ENCODE measurements at places on chromosomes 5 and 9.

DNA sequence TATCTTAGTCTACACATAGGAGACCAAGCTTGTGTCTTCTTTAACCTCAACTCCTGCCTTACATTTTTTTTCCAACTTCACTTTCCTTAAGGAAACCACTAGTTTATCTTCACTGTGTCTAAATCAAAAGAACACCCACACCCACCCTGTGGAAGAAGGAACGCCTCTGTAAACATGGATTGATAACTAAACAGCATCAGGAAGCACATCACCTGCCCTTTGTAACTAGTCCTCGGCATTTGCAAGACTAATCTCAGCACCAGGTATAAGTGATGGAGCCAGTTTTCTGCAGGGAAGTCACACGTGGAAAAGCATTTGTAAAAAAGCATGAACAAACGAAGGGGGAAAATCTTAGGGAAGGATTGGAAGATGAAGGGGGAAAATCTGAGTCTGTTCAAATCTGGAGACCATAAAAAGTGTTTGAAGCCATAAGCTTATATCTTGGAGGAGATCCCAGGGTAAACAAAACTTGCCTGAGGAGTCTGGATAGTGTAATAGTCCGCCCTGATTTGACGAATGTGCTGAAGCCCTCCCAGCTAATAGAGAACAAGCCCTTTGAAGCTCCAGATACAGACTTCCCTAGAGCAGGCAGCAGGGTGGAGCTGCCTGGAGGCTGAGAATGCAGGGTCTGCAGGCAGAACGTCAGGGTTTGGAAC lies 117.3 kb upstream of the LHFPL2 start:
- DNase-seq, result no peak

GRCh38 chr9:38036359-38037084 lies 32.5 kb downstream of the SHB start:
- DNase-seq, result no peak

DNA sequence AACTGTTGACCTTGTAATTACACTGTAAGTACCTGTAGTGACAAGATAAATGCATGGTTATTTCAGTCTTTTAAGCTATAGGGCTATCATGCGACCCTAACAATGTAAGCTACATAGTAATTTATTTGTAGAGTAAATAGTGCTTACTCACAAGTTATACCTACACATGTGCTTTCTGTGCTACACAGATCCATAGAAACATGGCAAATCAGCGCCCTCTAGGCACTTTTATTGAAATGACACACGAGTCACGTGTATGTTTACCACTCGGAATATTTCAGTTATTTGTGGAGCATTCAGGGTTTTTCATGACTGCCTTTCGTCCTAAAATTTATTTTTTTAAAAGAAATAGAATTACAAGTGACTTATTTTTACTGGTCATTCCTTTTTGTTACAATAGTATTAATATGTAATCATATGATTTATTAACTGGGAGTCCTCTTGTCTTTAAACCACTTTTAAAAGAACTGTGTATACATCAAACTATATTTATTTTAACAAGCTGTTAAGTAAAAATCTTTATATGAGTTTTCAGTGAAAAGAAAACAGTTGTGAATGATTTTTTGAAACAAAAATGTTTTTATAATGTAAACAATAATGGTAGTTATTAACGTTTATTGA lies 1242.3 kb upstream of the WWC1 start:
- peak; percentile 12 for DNase-seq

DNA sequence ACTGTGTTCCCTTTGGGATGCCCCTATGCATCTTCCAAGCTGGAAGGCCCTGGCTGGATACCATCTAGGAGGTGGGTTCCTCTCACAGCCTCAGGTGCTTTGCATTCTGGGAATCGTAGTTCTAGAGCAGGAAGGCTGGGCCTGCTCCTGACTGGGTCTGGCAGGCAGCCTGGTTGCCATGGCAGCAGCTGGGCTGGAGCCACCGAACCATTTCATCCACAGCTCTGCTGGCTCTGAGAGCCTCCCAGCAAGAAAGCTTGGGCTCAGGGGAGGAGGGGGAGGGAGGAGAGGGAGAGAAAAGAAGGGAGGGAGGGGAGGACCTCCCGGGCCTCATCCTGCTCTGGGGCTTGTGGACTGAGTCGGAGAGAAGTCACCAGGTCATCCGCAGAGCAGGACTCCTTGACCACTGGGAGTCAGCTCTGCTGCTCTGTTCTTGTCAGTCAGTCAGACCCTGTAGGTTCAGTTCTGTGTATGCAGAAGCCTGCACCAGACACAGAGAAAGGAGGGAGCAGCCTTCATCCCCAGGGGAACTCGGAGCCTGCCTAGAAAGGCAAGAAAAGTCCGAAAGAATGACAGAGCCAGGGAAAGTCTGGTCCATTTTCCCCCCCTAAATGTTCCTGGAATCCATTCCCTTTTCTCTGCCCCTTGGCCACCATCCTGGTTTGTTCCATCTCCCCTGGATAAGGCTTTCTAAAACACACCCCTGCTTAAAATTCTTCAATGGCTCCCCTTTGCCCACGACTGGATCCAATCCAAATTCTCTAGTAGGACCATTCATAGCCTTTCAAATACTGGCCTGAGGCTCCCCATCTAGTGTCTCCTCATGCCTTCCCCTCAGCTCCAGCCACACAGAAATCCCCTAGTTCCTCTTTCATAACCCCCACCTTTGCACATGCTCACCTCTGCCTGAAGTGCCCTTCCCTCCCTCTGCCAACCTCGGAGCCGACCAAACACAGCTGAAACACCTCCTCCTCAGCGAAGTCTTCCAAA lies 65.4 kb upstream of the ARAP3 start:
- peak; percentile 82 for DNase-seq

DNA sequence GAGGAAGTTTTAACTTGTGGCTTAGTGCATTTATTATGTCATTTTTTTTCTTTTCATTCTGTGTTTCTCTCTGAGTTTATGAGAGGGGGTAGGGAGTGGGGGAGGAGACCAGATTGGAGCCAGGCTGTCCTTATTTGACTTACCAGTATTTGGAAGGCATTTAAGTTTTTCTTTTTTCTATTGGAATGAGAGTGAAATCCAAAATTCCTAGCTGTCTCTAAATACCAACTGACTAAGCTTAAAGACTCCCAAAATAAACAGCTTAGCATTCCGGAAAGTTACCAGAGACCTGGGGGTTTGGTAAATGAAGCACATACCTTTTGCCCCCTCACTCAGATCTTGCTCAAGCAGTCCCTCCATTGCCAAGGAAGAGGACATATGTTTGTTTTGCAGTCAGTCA lies 581.9 kb upstream of the BRINP1 start:
- DNase-seq, result no peak

GRCh38 chr9:99896119-99896518 lies 10.3 kb upstream of the STX17 start:
- no peak for DNase-seq

DNA sequence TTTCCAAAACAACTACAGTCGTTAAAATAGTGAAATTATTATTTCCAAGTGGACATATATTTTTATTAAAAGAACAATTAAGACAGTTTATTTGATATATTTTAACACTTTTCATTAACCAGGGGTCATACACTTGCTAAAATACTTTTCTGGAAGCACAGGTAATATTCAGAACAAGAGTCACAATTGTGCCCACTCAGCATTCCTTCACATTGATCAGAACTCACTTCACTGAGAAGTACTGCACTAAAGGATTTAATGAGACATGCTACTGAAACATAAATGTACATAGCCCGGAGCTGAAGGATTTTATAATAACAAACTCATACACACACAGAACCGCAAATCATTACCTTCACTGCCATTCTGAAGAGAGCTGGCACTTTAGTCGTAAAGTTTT lies 361.8 kb downstream of the ARL15 start:
- DNase-seq, result no peak

DNA sequence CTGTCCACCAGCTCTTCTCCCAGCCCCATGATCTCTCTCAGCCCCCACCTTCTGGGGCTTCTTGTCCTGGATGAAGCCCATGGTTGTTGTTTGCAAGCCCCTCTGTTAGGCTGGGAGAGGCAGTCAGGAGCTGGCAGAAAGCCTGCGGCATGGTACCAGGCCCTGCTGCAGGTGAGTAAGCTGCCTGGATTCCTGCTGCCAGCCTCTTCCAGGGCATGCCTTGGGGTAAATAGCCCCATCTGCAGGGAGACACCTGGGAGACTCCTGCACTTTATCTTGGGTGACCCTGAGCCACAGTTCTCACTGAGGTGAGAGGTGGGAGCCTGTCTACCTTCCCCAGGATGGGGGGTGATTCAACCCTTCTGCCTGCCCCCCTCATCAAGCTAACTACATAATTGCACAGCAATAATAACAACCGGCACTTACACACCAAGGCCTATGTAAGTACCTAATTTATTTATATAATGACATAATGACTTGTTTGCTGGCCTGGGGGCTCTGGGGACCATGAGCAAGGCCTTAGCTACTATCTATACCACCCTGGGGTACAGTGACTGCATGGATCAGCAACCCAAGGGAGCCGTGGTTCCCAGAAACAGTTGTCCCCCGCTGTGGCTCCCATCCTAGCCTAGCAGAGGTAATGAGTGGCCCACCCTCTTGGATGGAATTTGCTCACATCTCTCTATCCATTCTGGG lies 116.0 kb downstream of the PSD2 start:
- DNase-seq, result peak; percentile 31

DNA sequence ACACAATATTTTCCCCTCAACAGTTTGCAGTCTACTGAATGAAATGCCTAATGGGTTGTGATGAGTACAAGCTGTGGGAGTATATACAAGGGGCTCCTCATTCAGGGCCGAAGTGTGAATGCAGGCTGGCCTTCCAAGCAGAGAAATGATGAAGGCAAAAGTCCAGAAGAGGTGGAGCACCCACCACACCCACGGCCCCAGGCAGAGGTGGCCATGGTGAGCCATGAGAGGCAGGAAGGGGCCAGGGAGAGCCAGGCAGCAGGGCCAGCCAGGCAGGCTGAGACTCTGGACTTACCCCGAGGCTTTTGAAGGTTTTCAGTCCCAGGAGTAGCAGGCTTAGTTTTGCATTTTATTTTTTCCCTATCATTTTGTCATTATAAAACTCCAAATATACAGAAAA lies 218.1 kb downstream of the AUH start:
- no peak for DNase-seq
